ENCODE measurements at places on chromosomes 2 and 18.

- DNase-seq, result no peak
Measured at GRCh38 chr18:45334191-45334590, 281.1 kb upstream of the SLC14A2 start.

DNA sequence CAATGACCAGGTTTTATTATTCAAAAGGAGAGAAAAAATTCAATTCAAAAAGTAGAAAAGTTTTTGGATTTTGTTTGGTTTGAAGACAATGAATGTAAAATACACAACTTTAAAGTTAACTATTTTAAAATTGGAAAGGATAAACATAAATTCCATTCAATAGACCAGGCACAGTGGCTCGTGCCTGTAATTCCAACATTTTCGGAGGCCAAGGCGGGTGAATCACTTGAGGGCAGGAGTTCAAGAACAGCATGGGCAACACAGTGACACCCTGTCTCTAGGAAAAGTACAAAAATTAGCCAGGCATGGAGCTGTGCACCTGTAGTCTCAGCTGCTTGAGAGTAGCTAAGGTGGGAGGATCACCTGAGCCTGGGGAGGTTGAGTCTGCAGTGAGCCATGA is 54.7 kb downstream of the SCN9A start:
- DNase-seq, result no peak

DNA sequence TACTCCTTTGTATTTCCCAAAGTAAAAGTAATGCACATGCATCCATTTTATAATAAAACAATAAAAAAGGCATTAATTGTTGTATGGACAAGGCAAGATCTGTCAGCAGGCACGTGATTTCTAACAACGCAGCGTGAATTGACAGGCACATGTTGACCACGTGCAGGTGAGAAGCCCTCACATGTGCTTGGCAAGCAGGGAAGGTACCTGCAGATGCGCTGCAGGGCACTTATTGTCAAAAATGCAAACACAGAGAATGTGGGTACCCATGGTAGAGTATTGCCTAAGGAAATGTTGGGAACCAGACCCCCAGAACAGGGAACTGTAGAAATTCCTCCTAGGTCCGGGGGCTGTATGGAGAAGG is 515.0 kb upstream of the HS6ST1 start:
- DNase-seq, result no peak

GRCh38 chr2:128727914-128728313 is 409.2 kb upstream of the HS6ST1 start:
- peak; percentile 73 for DNase-seq

GRCh38 chr18:23844991-23845680 is 155.9 kb downstream of the LAMA3 start:
- peak; percentile 79 for DNase-seq
